Gastroesophageal sphincter (tissue), 4 donors: ENCODE measurements at places on chromosomes 11 and 22. TPM values are rescaled to one million over a fixed set of nuclear protein-coding genes. Genes with fewer than 3 reads are reported as not detected.
A peak's percentile ranks its signal among the peaks of the same experiment; 100 is the strongest.

DNA sequence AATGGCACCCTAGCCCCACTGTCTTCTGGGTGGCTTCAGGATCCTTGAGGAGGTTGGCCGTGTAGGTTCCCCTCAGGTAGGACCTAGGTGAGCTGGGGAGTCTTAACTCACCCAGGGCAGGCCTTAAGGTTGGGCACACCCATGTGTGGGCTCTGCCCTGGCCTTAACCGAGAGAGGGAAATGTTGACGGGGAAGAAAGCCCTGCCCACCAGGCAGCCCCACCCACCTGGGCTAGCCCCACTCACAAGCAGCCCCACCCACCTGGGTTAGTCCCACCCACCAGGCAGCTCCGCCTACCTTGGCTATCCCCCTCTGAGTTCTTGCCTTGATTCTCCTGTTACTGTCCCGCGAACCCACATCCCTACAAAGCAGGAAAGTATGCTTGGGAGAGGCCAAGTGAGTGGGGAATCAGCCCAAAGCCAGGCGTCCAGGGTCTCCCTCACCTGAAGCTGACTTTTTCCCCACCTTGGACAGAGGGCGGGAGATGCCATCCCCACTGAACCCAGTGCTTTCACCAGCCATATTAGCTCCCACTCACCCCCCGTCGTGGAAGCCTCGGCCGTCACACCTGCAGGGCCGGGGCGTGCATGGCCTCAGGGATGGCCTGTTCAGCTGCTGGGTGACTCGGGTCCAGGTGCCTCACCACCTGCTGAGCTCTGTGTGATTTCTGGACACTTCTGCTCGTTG lies at the start of gene MYEOV:
Gene MYEOV (plus strand): TSS at position 337 of the 687 bp plus-strand sequence. CDS start 1,200 bp downstream, outside the sequence.
- no peak for ATAC-seq
- no peak within 1 kb of the TSS for H3K4me3 ChIP-seq
- H3K27me3 ChIP-seq, result peaks cover 18% of the 10 kb centered on the region
- no peak within 1 kb of the TSS for H3K27ac ChIP-seq
- H3K36me3 ChIP-seq, result no peaks in the 10 kb centered on the region
- no peaks in the 10 kb centered on the region for H3K4me1 ChIP-seq

DNA sequence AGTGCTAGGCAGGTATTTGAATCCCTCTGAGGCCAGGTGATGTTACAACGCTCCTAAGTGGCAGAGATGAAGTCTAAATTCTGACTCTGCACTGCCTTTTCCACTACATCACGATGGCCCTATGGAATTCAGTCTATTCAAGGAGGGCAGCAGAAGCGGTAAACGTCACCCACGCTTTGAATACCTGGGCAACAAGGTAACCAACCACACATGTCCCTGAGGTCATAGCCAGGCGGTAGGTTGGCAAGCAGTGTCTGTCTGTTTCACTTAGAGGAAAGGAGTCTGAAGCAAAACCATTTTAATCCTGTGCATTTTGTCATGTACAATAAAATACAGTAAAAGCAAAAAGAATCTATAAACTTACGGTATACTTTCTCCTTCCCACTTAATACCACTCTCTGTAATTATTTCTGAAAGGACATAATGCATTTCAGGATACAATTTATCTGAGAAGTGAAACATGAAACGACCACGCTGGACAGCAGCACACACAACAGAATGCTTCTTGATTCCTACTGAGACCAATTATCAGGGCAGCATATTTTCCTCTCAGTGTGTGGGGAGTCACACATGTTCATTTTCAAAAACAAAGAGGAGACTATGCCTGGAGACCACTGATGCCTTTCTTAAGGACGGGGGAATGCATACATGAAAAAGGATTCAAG lies 51.3 kb downstream of the PRDM10 start:
- H3K36me3 ChIP-seq, result peaks cover 33% of the 10 kb centered on the region
- no peaks in the 10 kb centered on the region for H3K27me3 ChIP-seq
- H3K27ac ChIP-seq, result no peak overlapping the region
- no peaks in the 10 kb centered on the region for H3K4me1 ChIP-seq
- H3K4me3 ChIP-seq, result no peak overlapping the region

GRCh38 chr22:38406617-38407016 lies 48.4 kb downstream of the KCNJ4 start:
- no peaks in the 10 kb centered on the region for H3K36me3 ChIP-seq
- no peaks in the 10 kb centered on the region for H3K4me1 ChIP-seq
- H3K4me3 ChIP-seq, result no peak overlapping the region

- H3K27ac ChIP-seq, result no peak overlapping the region
- H3K4me3 ChIP-seq, result no peak overlapping the region
- peaks cover 56% of the 10 kb centered on the region for H3K27me3 ChIP-seq
Measured at GRCh38 chr11:120061761-120062560, 76.0 kb downstream of the TRIM29 start.

- H3K27ac ChIP-seq, result no peak overlapping the region
- ATAC-seq, result no peak
- no peaks in the 10 kb centered on the region for H3K36me3 ChIP-seq
Measured at GRCh38 chr11:41250408-41250935, 209.0 kb downstream of the LRRC4C start.

GRCh38 chr11:71240061-71240690 lies 12.2 kb downstream of the SHANK2 start:
- no peaks in the 10 kb centered on the region for H3K36me3 ChIP-seq
- H3K27me3 ChIP-seq, result peaks cover 64% of the 10 kb centered on the region
- no peaks in the 10 kb centered on the region for H3K4me1 ChIP-seq
- no peak overlapping the region for H3K27ac ChIP-seq

DNA sequence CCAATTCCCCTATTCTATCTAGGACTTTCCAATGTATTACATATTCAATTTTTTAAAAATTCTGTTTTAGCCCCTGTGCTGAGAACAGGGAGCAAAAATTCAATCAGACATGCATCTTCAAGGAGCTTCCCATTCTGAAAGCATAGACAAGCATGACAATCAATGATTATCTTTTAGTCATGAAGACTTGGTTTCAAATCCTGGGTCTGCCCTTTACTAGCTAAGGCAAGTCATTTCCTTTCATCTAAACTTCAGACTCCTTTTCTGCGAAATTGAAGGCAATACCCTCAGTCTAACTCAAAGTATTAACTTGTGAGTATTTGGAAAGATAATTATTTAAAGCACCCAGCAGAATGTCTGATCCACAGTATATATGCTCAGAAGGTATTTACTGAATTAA lies 24.1 kb downstream of the PAK1 start:
- H3K36me3 ChIP-seq, result no peaks in the 10 kb centered on the region
- H3K27ac ChIP-seq, result no peak overlapping the region
- no peak for ATAC-seq
- no peak overlapping the region for H3K4me3 ChIP-seq
- H3K27me3 ChIP-seq, result no peaks in the 10 kb centered on the region
- no peaks in the 10 kb centered on the region for H3K4me1 ChIP-seq

Gene SLC16A8
- not detected for total RNA-seq

DNA sequence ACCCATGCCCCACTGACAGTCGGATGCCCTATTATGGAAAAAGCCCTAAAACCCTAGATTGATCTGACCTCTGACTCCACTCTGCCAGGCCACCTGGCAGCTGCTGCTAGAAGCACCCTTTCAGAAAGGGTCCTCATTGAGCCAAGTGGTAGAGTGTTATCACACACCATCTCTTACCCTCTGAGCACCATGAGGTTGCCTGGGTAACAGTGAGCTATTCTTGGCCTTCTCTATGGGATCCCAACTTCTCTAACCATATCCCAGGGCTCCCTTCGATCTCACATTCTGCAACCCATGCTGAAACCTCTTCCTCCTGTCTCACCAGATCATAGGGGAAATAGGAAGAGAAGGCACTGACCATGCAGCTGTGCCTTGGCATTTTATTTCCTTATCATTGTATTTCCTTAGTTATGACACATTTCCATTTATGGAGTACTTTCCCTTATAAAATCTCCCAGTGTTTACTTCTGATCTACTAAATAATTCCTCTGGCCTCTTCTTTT lies 52.7 kb downstream of the MPPED2 start:
- H3K36me3 ChIP-seq, result no peaks in the 10 kb centered on the region
- H3K27ac ChIP-seq, result no peak overlapping the region
- H3K4me3 ChIP-seq, result no peak overlapping the region

Gene TNNI2
- not detected for total RNA-seq

GRCh38 chr22:38347181-38347943 lies 30.1 kb upstream of the CSNK1E start:
- no peak overlapping the region for H3K4me3 ChIP-seq
- ATAC-seq, result no peak
- H3K27me3 ChIP-seq, result peaks cover 17% of the 10 kb centered on the region
- no peaks in the 10 kb centered on the region for H3K4me1 ChIP-seq
- H3K36me3 ChIP-seq, result no peaks in the 10 kb centered on the region
- H3K27ac ChIP-seq, result no peak overlapping the region

DNA sequence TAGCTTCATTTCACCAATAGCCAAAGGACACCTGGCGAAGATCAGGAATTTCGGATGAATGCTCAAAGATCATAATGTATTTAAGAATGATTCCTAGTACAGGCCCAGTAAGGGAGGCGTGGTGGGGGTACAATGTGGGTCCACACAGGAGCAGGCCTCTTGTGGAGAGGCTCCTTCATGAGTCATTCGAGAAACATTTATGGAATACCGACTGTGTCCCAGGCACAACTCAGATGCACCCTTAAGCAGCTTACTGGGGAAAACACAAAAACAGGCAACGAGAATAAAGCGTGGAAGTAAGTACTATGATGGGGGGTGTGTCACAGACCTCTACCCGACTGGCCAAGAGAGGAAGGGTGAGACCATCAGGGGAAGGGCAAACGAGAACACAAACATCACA lies 44.5 kb downstream of the SMCO4 start:
- H3K4me3 ChIP-seq, result no peak overlapping the region
- no peaks in the 10 kb centered on the region for H3K4me1 ChIP-seq
- H3K36me3 ChIP-seq, result no peaks in the 10 kb centered on the region
- no peak for ATAC-seq
- no peaks in the 10 kb centered on the region for H3K27me3 ChIP-seq

Gene OR8H1
- not detected for total RNA-seq

DNA sequence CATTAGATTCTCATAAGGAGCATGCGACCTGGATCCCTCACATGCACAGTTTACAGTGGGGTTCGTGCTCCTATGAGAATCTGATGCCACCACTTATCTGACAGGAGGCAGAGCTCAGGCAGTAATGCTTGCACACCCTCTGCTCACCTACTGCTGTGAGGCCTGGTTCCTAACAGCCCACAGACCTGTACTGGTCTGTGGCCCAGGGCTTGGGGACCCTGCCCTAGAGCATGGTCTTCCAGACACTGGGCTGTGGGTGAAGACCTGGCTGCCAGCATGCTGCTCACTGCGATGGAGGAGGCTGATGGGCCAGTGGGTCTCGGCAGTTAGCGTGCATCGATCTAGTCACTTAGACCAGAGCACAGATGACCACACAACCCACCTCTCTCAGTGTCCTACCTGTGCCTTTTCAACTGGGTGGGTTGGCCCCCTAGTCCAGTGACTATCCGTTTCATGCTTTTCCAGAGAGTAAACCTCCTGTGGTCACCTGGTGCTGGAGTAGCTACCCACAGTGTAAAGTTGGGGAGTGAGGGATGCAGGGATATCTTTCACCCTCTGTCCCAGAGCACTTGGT lies 21.1 kb downstream of the MED15 start:
- H3K4me3 ChIP-seq, result no peak overlapping the region
- no peaks in the 10 kb centered on the region for H3K36me3 ChIP-seq
- H3K27me3 ChIP-seq, result no peaks in the 10 kb centered on the region
- peaks cover 4% of the 10 kb centered on the region for H3K4me1 ChIP-seq
- no peak for ATAC-seq

Gene OR2AG1
- not detected for total RNA-seq

Gene PTPRCAP
- 3.5 TPM for total RNA-seq

DNA sequence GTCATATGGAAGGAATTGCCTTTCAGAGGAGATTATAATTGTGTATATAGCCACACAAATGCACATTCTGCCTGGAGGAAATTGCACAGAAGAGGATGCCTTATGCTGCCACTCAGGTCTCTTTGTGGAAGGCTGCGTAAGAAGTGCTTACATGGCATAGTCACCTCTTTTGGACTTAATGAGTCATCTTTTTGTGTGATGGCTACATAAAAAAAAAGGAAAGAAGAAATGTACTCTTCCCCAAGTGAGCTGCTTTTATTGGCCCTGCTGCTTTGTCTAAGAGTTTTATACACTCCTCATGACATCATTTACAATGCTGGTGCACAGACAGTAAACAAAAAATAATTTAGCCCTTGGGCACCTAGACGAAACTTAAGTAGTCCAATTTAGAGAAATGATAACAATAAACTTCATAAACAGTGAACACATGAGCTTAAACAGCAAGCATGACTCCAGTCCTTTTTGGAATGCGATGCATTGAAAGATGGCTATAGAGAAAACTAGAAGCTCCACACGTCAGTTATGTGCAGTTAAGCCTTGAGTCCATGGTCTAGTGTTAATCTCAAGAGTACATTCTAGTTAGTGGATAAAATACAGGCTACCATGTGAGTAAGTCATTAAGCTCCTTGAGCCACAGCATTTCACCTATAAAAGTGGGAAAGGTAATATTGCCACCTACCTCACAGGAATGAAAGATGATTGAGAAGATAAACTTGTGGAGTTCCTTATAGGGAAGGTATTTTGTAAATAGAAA lies 12.0 kb downstream of the CSTPP1 start:
- no peaks in the 10 kb centered on the region for H3K27me3 ChIP-seq
- no peaks in the 10 kb centered on the region for H3K36me3 ChIP-seq
- H3K4me3 ChIP-seq, result no peak overlapping the region
- ATAC-seq, result no peak

GRCh38 chr11:12318791-12319438 lies 58.5 kb upstream of the PARVA start:
- H3K36me3 ChIP-seq, result no peaks in the 10 kb centered on the region
- H3K4me3 ChIP-seq, result no peak overlapping the region
- H3K27ac ChIP-seq, result peak overlapping the region; percentile 68
- ATAC-seq, result peak; percentile 82

Gene SERPING1
- 237 TPM for total RNA-seq

DNA sequence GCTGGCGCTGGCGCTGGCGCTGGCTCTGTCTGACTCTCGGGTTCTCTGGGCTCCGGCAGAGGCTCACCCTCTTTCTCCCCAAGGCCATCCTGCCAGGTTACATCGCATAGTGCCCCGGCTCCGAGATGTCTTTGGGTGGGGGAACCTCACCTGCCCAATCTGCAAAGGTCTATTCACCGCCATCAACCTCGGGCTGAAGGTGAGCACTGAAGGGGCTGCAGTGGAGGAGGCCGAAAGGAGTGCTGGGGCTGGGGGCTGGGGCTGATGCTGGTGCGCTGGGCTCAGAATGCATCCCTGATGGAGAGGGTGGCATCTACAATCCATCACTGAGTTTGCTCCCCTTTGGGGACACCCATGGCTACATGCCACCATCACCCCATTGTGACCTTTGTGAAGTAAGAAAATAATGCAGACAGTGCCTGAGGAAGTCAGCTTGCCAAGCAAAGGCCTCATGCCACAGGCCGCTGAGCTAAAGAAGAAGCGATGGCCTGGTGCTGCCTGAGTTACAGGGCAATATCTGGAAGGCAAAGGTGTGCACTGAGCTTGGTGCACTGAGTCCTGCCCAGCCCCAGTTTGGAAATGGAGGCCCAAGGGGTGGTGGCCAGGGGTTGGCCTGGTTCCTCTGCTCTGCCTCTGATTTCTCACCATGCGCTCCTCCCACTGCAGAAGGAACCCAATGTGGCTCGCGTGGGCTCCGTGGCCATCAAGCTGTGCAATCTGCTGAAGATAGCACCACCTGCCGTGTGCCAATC lies 620 bp downstream of the SMPD1 start:
- no peak for ATAC-seq
- H3K4me1 ChIP-seq, result peaks cover 12% of the 10 kb centered on the region
- H3K4me3 ChIP-seq, result peak overlapping the region; percentile 86
- peak overlapping the region; percentile 82 for H3K27ac ChIP-seq
- H3K27me3 ChIP-seq, result no peaks in the 10 kb centered on the region

- no peak overlapping the region for H3K27ac ChIP-seq
- H3K27me3 ChIP-seq, result peaks cover 59% of the 10 kb centered on the region
- peaks cover 2% of the 10 kb centered on the region for H3K4me1 ChIP-seq
- H3K4me3 ChIP-seq, result no peak overlapping the region
- no peak for ATAC-seq
Measured at GRCh38 chr22:44734278-44734677, 18.1 kb upstream of the ARHGAP8 start.
